ENCODE measurements at places on chromosomes 2 and 18.

GRCh38 chr18:24443870-24444269 lies 16.6 kb upstream of the HRH4 start:
- no peak for DNase-seq

DNA sequence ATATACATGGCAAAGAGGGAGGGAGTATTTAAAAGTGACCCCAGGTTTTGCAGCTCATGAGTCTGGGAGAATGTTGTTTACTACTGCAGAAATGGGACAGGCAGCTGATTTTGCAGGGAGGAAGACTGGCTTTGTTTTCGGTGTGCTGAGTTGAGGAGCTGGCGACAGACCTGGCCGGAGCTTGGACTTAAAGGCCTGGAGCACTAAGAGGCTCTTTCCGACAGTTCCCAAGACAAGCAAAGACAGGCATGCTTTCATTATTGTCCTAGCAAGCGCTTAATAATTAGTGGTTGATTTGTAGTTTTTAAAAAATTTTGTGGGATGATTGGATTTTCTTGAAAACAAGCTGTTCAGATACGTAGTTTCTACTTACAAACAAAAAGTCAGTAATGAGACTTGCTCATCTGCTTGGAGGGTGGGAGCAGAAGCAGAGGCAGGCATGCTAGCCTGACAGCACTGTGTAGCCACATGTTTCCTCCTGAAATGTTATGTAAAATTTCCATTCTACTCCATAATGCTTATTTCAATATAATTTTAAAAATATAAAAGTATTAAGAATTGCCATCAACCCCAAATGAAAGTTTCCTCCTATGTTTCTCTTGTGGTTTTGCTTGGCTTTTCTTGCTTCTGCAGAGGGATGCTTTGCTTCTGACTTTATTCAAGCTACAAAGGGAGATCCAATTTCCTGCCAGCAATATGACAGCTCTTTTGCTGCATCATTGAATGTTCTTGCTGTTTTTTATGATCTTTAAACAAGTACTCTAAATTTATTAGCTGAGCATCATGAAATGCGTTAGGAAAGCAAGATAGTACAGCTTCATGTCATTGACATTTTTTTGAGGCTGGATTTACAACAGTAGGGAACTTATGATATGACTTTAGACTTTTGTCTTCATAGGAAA lies 75.8 kb downstream of the PHLPP1 start:
- DNase-seq: no peak

DNA sequence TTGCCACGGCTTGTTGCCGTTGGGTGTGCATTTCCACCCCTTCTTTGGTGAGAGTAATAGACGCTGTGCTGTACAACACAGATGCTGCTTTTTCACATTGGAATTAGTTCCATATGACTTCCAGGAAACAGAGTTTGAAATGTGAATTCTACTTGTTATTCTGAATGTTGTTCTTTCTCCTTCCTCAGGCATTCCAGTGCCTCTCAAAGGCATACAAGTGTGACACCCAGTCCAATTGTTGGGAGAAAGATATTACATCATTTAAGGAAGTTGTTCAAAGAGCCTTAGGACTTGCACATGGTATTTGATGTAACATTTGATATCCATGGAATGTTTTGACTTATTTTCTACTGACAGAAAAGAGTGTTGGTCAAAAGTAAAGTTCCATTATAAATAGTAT lies 134.4 kb upstream of the LTBP1 start:
- no peak for DNase-seq

GRCh38 chr2:62486439-62486765 lies 19.6 kb downstream of the TMEM17 start:
- DNase-seq: no peak

- DNase-seq: no peak
Measured at GRCh38 chr18:28116461-28116860, 60.5 kb downstream of the CDH2 start.

- no peak for DNase-seq
Measured at GRCh38 chr18:68722821-68723220, 7.9 kb upstream of the TMX3 start.

GRCh38 chr2:125207431-125207830 lies 1182.3 kb downstream of the CNTNAP5 start:
- DNase-seq: no peak

DNA sequence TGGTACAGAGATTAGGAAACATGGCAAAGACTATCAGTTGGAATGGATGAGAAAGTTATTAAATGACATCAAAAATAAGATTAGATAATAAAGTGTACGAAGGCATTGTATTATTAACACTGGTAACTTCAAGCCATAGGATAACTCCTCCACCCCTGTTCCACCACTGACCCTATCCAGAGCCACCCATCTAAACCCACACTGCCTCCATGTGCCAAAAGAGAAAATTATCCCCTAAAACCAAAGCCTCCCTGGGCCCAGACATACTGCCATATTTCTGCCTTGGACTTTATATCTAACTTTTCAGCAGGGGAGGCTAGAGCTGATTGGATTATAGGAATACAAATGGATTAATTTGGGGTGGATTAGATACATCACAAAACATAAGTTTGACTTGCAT lies 443.7 kb downstream of the BCL11A start:
- no peak for DNase-seq

DNA sequence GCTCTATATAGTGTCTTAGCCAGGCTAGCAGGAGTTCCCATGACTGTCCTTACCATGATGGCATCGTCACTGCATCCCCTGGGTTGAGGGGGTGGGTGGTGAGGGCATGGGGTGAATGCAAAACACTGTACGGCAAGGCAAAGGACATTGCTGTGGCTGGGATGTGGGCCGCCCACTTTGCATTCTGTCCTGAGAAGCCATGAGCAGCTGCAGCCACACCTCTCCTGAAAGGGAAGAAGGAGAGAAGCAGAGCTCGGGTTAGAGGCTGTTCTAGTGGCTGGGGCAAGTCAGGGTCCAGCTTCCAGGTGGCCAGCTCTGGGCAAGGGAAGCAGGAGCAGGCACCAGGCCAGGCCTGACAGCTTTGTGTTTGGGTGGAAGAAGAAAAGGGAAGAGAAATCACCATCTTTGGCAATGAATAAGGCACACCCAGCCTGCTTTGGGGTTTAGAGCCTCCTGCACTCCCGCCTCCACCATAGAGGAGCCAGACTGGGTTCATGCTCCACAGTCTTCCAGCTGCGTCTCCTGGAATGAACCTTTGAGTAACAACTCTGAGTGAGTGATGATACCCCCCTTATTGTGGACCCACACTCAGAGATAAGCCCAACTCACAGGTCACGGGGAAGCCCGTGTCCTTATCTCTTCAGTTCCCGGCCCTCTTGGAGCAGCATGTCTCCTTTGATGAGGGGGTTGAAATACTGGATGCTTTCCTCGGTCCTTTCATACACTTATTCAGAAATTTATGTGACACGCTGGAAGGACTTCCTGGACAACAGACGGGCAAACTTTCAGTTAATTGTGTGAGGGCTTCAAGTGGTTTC lies 63.4 kb downstream of the INPP4A start:
- no peak for DNase-seq

- DNase-seq: no peak
Measured at GRCh38 chr2:54968561-54969218, 81.6 kb downstream of the RTN4 start.

DNA sequence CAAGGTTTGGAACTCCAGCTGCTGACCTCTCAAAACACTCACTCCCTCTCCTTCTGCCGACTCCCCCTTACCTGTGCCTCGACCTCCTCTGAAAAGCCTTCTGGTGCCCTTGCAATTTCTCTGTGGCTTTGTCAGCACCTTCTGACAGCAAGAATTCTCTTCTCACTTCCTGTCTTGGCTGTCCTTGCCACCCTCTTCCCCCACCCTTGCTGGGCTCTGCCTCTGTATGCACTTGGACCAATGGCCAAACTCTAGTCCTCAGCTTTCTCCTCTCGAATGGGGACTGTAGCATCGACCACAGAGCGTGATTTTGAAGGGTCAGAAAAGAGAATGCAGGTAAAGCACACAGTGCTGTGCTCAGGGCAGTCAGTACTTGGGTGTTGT lies 99.0 kb downstream of the HS1BP3 start:
- no peak for DNase-seq

DNA sequence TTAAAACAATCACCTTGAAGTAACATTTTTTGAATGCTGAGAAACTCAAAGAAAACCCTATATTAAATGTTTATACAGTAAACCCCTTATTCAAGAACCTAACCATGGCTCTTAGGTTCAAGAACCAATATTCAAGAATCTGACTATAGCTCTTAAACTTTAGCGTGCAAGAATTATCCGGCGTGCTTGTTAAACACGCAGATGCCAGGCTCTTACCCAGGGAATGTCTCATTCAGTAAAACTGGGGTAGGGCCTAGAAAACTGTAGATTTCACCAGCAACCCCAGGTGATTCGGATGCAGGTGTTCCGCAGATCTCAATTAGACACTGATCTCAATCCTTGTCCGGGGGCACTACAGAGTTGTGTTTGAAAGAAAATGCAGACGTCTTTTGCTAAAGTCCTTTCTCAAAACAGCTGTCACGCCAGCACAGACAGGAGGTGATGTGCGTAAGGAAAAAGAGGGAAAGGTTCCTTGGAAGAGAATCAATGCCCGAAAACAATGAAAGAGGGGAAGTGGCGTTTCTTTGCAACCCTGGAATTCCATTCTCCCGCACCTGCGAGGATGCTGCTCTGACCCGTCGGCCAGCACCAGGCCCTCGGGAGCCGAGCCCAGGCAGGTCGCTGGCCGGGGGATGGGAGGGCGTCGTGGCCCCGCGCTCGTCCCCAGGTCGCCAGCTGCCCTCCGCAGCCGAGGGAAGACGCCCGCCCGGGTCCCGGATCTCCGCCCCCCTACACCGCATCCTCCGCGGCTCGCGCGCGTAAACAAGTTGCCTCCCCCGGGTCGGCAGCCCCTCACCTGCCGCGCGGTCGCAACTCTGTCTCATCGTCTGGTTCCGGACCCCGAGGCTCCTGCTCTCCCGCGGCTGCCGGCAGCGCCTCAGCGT lies 851 bp downstream of the EIF2AK3 start:
- DNase-seq: peak; percentile 67

DNA sequence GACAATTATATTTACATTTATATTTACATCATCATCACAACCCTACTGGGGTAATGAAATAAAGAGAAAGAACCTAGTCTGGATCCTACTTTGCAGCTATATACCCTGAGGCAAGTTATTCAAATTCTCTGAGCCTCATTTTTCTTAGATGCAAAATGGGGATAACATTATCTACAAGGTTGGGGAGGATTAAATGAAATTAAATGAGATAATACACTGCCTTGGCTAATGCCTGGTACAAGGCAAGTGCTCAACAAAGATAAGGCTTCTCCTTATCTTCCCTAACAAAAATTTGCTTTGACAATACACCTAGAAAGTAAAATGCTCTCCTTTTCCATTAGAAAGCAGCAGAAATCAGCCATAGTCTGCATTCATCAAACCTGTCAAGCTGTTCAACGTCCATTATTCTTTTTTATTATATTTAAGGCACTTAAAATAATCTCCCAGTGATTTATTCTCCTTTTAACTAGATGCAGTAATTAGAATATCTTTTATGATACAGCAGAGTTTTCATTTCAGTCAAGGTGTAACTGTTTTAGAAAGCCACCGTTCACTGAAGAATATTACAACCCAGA lies 44.8 kb downstream of the TCF4 start:
- DNase-seq: no peak

DNA sequence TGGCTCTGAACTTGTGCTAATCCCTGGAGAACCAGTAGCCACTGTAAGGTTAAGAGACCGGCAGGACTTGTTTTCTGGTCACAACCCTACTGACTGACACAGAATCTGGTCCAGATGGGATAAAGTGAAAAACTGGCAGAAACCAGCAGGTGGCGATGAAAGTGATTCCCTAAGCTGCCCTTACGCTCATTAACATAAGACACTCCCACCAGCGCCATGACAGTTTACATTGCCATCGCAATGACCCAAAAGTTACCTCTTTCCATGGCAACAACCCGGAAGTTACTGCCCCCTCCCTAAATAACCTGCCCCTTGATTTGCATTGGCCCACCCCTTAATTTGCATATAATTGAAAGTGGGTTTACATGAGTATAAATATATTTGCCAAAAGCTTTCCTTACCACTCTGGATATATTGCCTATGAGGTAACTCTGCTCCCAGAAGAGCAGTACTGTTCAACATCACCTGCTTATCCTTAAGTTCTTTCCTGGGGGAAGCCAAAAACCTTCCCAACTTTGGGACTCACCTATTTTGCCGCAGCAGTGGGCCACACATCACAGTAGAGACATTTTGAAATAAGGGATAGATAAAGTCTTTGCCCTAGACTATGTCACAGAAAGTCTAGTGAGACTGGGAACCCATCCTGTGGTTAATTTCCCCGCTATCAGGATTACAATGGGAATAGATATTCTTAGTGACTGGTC lies 35.8 kb upstream of the AFF3 start:
- peak; percentile 59 for DNase-seq

DNA sequence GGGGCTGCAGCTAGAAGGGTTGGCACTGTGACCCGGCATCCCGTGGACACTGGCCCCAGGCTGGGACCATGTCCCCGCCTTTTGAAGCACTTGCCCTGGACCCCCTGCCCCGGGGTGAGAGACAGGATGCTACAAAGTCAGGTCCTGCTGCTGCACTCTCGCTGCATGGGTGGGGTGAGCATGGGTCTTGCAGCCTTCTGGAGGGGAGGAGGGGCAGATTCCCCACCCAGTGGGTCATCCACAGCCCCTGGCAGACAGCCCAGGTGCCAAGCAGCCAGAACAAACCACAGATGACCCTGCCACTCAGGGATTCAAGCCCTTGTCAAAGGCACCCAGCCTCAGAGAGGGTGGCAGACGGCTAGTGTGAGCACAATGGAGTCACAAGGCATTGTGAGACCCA lies 5.7 kb upstream of the NMUR1 start:
- no peak for DNase-seq

GRCh38 chr2:69380072-69380917 lies 6.7 kb downstream of the GFPT1 start:
- DNase-seq: no peak

DNA sequence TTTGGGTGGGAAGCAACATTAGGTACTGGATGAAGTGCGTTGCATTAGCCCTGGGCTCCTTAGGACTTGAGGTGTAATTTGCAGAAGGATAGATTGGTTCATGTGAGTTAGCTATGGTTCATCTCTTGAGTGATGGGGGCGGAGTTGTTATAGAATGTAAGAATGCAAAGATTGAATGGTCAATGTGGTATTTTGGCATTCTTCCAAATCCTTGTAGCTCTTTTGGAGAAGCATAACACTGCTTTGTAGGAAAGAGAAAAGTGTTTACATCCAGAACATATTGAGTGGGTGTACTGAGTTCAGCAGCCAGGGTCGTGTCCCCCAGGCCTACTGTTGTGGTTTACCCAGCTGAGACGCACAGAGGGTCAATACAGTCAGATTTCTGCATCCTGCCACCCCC lies 173.5 kb downstream of the FMNL2 start:
- no peak for DNase-seq

- DNase-seq: no peak
Measured at GRCh38 chr2:152944099-152944498, 225.7 kb downstream of the ARL6IP6 start.

DNA sequence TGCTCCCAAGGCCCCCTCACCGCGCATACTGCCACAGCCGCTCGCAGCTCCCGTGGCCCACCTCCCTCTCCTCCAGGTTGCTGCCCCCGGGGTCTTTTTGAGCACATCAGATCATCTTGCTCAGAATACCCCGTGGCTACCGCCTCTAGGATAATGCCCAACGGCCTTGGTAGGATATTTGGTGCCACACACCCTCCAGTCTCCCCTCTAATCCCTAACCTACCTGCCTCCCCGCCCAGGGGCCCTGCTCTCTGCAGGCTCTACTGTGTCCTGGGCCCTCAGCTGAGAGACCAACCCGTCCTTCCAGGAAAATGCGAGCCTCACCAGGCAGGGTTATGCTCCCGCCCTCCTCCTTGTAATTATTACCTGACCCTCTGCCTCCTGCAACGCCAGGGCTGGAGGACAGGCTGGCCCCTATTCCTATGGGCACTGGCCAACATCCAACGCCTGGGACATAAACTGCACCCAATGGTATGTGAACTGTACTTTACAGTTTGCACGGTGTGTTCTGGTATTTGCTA lies 1.5 kb upstream of the MTCL1 start:
- DNase-seq: no peak
